Activated CD4-positive, CD25-positive, alpha-beta regulatory T cell (primary cell): ENCODE measurements at places on chromosomes 1 and 21.
A peak's percentile ranks its signal among the peaks of the same experiment; 100 is the strongest.

- no peak for DNase-seq
Measured at GRCh38 chr21:26593800-26594199, 20.7 kb upstream of the CYYR1 start.

DNA sequence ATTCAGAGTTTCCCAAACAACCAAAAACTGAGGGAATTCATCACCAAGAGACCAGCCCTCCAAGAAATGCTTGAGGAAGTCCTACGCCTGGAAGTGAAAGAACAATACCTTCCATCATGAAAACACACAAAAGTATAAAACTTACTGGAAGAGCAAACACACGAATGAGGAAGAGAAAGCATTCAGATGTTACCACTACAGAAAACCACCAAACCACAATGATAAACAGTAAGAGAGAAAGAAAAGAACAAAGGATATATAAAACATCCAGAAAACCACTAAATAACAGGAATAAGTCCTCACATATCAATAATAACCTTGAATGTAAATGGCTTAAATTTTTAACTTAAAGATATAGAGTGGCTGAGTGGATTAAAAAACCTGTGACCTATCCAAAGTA lies 58.5 kb upstream of the BCL10 start:
- no peak for DNase-seq

- no peak for DNase-seq
Measured at GRCh38 chr1:92831368-92831761, 475 bp upstream of the RPL5 start.

DNA sequence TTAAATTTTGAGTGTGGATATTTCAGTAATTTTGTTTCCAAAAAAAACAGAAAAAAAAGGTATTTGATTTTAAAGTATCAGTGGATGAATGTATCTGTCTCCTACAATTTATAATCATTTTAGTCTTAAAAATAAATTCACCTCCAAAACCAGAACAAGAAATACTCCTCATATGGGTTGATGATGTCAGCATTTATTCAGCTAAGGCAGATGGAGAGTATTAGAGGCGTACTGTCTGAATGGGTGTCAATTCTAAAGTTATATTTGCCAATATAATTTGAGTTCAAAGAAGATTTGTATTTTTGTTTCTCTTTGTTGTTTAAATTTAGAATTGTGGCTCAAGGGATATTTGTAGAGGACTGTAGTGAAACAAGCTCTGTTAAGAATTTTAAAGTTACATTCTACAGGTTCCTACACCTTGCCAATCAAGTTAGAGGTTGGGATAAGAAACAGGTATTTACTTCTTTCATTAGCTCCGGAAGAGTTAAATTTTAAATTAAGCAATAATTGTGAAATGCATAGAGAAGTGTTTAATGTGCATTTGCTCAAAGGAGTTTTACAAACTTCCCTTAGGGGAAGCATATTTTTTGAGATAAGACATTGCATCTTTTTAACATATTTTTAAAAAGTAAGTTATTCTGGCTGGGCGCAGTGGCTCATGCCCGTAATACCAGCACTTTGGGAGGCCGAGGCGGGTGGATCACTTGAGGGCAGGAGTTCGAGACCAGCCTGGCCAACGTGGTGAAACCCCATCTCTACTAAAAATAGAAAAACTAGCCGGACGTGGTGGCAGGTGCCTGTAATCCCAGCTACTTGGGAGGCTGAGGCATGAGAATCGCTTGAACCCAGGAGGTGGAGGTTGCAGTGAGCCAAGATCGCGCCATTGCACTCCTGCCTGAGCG lies 1.2 kb downstream of the PLA2G4A start:
- DNase-seq = no peak

GRCh38 chr1:94819945-94820746 lies at the start of gene SLC44A3:
TSS of gene SLC44A3 (plus strand) at chr1:94820357. CDS start at chr1:94820452, 95 bp downstream.
- no peak for DNase-seq

GRCh38 chr1:65247419-65248359 lies 61.7 kb upstream of the DNAJC6 start:
- no peak for DNase-seq

GRCh38 chr1:150282558-150282958 lies 204 bp downstream of the CIART start:
- DNase-seq = no peak

- no peak for DNase-seq
Measured at GRCh38 chr1:225766967-225767633, 10.5 kb upstream of the SRP9 start.

- no peak for DNase-seq
Measured at GRCh38 chr1:215636258-215636965, 69.3 kb downstream of the KCTD3 start.

DNA sequence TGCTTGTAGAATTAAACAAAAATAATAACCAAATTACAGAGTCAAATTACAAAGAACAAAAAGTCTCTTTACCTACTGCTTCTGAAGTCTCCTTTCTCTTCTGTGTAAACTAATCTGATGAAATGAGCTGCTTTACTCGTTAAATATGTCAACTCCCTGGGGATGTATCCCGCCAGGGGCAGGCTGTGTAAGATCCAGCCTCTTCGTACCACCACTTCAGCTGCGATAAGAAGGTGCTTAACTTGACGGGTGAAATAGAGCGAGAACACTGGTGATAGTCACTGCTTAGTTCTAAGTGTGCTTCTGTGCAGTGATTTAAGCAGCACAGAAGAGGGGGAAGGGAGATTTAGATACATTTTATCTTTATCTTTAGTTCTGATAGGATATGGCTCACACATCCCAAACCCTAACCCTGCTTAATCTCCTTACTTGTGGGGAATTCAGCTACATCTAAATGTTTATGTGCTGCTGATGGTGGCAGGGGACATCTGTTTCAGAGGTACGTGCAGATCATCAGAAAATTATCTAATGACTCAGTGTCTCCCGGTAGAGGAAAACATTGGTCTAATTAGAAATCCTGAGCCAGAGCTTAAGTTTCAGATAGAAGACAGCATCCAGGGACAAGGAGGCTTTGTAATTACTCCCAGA lies 46.0 kb downstream of the RHOU start:
- DNase-seq = no peak

- DNase-seq = no peak
Measured at GRCh38 chr1:110165761-110166231, 15.5 kb downstream of the SLC6A17 start.

GRCh38 chr1:35860696-35861095 lies 22.3 kb upstream of the AGO1 start:
- DNase-seq = no peak

DNA sequence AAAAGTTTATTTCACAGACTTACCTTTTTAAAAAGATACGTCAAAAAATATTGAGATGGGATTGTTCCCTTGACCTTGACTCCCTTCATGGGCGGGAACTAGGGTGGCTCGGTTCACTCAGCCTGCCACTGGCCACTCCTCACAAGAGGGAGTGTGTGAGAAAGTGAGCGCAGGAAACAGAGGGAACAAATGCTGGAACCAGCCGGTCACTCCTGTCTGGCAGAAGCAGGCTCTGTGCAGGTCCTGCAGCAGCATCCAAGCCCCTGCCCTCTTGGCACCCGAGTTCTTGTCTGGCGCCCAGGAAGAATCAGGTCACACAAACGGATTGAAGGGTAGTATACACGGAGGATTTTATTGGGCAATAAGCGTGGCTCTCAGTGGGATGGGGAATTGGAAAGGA lies 58.9 kb downstream of the ZNF648 start:
- no peak for DNase-seq

- no peak for DNase-seq
Measured at GRCh38 chr1:230549625-230550024, 92.7 kb upstream of the COG2 start.

DNA sequence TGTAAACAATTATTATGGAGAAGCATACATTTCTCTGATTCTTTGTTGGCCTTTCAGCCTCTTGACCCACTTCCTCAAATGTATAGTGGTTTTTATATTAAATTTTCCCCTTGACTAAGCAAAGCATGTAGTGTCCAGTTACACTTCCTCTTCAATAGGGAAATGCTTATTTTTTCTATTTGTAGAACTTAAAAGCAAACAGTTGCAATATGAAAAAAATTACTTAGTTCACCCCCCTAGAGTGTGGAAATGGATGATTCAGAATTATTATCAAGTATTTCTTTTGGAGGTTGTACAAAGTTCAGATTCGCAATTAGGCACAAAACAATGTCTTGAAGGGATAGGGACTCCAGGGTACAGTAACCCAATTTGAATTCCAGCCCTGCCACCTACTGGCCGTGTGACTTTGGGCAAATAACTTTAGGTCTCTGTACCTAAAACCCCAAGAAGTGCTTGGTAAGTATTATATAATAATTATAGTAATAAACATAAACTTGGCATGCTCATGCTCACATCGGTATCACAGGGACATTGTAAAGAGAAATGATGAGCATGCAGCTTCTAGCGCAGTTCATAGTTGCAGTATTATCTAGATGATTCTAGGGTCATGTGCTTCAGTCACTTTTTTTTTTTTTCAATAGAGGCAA lies 28.6 kb upstream of the IFNGR2 start:
- DNase-seq = peak; percentile 4

DNA sequence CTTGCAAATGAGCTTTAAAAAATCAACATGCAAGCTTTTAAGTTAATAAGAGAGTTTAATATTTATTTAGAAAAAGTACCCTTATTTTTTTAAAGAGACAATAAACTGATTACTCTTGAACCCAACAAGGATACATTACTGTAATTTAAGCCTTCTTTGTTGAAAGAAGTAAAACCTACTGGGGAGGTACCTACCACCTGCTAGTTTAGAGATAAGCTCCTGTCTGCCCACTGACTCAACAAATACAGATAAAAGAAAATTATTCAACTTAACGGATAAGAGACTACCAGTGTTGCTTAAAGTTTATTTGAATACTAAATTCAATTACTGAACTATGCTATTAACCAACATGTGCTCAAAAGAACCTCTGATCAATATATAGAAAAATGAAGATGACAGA lies 23.1 kb downstream of the USP24 start:
- DNase-seq = no peak

DNA sequence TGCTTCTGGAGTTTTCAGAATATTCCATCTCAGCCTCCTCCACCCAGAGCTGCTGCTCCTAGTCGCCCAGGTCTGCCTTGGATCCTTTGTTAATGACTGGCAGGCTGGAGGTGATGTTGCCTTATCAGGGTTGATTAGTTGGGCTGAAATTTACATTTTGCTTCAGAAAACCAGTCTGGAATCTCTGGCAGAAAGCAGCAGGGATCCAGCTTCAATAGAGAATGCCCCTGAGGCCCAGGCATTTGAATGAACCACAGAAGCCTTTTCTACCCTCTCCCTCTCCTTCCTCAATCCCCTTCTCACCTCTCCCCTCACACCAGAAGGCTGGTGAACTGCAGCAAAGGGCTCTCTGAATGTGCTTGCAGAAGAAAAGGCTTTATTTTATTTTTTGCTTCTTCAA lies 83.2 kb downstream of the PLXNA2 start:
- no peak for DNase-seq

- DNase-seq = no peak
Measured at GRCh38 chr1:1591452-1591851, 8.5 kb downstream of the FNDC10 start.

DNA sequence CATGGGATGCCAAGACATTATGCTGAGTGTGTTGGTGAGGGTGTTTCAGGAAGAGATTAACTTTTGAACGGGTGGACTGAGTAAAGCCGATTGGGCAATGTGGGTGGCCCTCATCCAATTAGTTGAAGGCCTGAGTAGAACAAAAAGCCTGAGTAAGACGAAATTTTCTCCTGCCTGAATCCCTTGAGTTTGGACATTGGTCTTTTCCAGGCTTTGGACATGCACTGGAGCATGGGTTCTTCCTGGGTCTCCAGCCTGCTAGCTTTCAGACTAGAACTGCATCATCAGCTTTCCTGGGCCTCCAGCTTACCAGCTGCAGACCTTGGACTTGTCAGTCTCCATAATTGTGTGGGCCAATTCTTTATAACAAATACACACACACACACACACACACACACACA lies 63.6 kb downstream of the NIBAN1 start:
- DNase-seq = no peak

- DNase-seq = no peak
Measured at GRCh38 chr1:212488436-212489283, 55.9 kb downstream of the NENF start.

GRCh38 chr1:25090707-25091422 lies 141.4 kb downstream of the SYF2 start:
- no peak for DNase-seq

DNA sequence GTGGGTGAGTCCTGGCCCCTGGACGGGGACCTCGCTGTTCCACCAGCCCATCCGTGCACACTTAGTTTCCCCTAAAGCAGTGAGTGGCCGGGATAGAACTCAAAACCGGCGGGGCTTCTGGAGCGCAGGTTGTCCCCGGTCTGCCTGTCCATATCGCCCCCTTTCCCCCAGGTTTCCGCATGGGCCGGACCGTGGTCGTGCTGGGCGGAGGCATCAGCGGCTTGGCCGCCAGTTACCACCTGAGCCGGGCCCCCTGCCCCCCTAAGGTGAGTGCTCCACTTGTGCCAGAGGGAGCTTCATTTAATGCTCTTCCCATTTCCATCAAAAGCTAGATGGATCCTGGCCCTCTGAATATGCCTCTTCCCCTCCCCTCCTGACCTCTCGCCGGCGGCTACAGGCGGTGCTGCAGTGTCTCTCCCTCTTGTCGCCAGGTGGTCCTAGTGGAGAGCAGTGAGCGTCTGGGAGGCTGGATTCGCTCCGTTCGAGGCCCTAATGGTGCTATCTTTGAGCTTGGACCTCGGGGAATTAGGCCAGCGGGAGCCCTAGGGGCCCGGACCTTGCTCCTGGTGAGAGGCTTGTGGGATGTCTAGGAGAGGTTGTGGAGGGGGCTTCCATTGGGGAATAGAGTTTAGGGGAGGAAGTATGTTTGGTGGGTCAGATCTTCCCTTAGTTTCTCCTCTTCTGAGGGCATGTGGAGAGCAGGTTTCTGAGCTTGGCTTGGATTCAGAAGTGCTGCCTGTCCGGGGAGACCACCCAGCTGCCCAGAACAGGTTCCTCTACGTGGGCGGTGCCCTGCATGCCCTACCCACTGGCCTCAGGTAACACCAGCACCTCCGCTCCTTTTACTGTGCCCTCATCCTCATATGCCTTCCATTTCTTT lies 683 bp downstream of the PPOX start:
- DNase-seq = no peak

GRCh38 chr1:244353551-244354091 lies 98.1 kb downstream of the ADSS2 start:
- no peak for DNase-seq

GRCh38 chr1:159918352-159919200 lies 6.7 kb downstream of the TAGLN2 start:
- no peak for DNase-seq

GRCh38 chr1:110151175-110151669 lies 928 bp downstream of the SLC6A17 start:
- DNase-seq = no peak

DNA sequence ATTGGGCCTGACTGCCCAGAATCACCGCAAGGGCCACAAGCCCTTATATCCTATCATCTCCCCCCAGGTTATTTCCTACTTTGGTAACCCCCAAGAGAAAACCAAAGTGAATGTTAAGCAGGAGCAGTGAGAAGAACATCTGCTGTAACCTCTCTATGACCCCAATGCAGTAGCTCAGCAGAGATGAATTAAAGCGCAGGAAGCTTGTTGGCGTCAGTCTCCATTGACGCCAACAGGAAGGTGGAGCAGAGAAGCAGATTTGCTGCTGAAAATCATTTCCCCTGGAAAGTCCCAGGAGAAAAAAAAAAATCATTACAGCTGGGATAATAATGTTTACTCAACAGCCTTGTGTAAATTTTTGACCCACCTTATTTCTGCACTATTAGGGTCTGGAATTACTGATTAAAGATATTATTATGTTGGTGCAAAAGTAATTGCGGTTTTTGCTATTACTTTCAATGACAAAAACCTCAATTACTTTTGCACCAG lies 33.2 kb upstream of the FAM163A start:
- no peak for DNase-seq
